ENCODE measurements at places on chromosomes 12 and 14.

GRCh38 chr12:48352157-48352760 is 1.5 kb upstream of the ZNF641 start:
- no peak for DNase-seq

DNA sequence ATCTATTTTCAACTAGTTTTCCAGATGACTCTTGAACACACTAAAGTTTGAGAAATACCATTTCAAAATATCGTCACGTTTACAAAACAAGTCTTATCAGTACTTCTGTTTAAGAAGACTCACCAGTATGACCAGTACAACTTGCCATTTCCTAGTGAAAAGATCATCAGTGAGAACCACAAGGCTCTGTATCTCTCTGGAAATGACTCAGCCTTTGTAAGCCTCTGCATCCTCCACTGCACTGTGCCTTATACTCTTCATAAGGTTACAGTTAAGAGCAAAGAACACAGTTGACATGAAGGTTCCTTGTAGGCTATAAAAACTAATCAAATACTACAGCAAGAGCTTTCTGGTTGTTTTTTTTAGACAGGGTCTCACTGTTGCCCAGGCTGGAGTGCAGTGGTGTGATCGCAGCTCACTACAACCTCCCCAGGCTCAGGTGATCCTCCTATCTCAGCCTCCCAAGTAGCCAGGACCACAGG is 5.7 kb upstream of the VTI1B start:
- DNase-seq, result no peak

GRCh38 chr12:123140676-123141614 is 9.9 kb downstream of the PITPNM2 start:
- no peak for DNase-seq

- no peak for DNase-seq
Measured at GRCh38 chr14:20179880-20180279, 10.8 kb upstream of the OR11G2 start.

DNA sequence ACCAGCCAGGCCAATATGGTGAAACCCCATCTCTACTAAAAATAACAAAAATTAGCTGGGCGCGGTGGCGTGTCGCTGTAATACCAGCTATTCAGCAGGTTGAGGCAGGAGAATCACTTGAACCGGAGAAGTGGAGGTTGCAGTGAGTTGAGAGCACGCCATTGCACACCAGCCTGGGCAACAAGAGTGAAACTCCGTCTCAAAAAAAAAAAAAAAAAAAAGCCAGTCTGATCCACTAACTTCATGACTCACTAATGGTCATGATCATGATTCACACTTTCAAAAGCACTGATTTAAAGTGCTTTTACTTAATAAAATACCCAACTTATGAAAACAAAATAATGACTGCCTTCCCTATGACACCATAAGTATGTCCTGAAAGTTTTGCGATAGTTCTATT is 38.4 kb upstream of the CPM start:
- no peak for DNase-seq

DNA sequence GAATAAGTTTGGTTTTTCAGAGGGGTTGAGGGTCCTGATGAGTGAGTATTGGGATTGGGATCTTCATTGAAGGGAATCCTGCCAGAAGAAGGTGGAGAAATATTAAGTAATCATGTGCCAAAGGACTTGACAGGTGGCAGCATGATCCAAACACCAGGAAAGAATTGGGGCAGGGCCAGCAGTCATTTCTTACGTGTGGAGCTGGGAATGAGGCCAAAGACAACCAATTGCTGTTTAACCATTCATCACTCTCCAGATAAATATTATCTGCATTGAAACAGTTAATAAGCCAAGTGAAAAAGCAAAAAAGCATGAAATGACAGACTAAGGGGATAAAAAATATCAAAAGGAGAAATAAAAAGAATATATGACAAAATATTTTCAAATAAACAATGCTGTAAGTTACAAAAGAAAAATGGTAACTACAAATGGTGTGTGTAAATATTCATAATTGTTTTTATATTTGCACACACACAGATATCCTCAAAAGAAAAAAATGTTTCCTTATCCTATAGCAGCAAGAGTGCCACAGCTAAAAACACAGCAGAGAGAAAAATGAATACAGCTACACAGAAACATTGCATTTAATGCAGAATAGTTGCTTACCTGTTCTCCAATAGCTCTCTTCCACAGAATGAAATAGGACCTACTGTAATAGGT is 26.2 kb downstream of the C2CD5 start:
- DNase-seq, result no peak

- DNase-seq, result no peak
Measured at GRCh38 chr12:45670346-45671065, 59.0 kb upstream of the ARID2 start.

DNA sequence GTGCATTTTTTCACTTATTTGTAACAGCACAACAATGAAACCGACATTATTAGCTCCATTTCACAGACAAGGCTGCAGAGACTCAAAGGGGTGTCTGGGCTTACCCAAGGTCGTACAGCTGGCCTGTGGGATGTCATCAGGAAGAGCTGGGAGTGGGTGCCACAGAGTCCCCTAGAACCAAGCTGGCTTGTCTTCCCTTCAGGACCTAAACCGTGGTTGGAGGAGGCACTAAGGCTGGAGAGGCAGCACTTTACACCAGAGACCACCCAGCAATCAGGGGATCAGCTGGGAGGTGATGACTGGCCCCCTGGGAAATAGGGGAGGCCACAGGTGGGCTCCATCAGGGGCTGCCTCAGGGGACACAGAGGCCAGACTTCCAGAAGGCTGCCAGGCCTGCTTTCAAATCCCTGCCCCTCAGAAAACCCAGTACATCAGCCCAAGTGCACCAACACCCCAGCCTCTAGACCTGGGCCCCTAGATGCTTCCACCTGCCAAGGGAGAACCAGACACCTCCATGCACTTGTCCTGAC is 28.3 kb downstream of the DIO3 start:
- no peak for DNase-seq

DNA sequence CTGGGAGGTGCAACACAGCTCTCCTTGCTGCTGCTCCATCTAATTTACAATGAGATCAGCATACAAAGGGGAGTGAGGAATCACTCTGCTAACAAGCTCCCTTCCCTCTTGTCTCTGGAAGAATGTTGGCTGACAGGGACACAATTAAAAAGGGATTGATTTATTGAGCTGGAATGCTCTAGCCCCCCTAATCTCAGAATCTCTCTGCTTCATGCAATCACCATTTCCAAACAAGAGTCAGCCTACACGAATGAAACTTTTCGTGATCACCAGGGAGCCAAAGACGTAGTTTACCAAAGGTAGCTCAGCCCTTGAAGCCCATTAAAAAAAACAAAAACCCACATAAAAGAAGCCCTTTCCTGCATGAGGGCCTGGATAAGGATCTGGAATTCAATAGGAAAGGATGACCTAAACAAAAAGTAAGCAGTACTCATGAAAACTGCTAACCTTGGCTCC is 223.8 kb downstream of the C12orf75 start:
- peak; percentile 46 for DNase-seq

DNA sequence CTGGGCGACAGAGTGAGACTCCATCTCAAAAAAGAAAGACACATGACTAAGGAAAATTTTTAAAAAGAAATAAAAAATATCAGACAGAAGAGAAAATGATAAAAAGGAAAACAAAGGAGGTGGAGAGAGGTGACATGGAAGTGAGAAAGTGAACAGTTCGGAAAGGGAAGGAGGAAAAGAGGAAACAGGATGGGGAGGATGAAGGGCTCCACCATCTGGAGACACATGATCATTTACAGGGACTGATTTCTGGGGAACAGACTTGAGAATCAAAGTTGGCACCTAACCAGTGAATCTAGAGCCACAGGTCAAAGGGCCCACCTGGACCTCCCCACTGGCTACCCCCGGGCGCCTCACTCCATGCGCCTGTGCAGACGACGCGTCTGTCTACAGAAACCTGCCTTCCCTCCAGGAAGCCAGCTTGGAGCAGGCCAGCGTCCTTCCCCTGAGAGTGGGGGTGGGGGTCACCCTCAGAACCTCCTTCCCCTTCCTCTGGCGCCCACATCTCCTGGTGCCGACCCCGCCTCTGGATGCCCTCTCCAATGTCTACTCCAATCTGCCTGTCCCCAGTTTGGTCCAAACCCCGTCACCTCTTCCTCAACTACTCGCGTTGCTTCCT is 60.5 kb downstream of the AMN start:
- no peak for DNase-seq

DNA sequence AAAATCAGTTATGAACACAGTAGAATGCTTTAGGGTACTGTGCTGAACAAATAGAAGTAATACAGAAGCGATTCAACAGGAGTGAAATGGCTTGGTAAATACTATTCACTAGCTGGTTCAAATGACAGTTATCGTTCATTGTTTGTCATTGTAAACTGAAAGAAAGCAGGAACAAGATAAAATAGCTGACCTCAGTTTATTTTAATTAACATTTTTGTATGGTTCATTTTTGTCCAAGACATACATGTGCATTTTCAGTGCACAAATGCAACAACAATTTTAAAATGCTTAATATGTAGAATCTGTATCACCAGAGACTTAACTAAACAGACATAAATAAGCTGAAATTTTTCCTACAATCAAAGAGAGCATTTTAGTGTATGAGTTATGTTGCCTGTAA is 49.9 kb downstream of the ALX1 start:
- no peak for DNase-seq

GRCh38 chr12:15830538-15830937 is 41.4 kb upstream of the EPS8 start:
- no peak for DNase-seq

- no peak for DNase-seq
Measured at GRCh38 chr14:58824106-58824505, 186.3 kb downstream of the DACT1 start.

- no peak for DNase-seq
Measured at GRCh38 chr12:119391673-119392072, 57.1 kb downstream of the CCDC60 start.

GRCh38 chr12:121989276-121990113 is 32.2 kb upstream of the BCL7A start:
- no peak for DNase-seq

Data from neuronal stem cell (in vitro differentiated cells).